ENCODE measurements at places on chromosomes 4 and X.

- no peak for DNase-seq
Observed at GRCh38 chrX:13283950-13284546, 35.8 kb downstream of the ATXN3L start.

DNA sequence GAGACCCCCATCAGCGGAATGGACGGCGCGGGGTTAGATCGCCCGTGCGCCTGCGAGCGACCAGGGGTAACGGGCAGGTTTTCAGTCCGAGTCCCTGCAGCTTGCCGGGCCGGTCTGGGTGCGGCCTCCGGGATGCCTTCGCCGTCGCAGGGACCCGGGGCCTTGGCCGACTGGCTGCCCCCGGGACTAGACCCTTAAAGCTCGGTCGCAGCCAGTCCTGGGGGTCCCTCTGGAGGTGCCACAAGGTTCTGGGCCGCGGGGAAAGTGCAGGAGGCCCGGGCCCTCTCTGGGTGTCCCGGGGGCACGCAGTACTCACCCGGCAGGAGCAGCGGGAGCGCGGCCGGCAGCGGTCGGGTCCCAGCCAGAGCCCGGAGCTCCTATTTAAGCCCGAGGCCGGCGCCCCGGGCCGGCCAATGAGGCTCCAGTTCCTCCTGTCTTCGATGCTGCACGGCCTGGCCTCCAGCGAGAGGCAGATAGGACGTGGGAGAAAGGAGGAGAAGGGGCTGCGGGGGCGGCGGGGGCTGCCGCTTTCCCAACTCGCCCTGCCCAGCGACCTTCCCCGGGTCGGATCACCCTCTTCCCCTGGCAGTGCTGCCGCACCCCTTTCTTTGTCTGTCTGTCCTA, at the start of gene SPON2:
Gene SPON2 (minus strand): TSS at position 356 of the 624 bp plus-strand sequence.
- no peak for DNase-seq

GRCh38 chr4:110963662-110964280, 340.9 kb upstream of the PITX2 start:
- no peak for DNase-seq

- DNase-seq = no peak
Observed at GRCh38 chrX:16142246-16142558, 18.8 kb downstream of the GRPR start.

DNA sequence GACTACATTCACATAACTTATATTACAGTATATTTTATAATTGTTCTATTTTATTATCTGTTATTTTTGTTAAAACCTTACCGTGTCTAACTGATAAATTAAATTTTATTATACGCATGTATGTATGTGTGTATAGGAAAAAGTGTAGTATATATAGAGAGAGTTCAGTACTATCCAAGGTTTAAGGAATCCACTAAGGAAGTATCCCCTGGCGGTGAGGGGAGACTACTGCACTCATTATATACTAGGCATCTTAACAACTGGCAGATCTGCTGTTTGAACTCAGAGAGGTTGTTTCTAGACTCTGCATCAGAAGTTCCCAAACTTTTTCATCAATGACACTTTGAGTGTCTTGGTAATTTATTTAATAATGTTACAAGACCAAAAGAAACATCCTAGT, 70.9 kb downstream of the NDST4 start:
- no peak for DNase-seq

DNA sequence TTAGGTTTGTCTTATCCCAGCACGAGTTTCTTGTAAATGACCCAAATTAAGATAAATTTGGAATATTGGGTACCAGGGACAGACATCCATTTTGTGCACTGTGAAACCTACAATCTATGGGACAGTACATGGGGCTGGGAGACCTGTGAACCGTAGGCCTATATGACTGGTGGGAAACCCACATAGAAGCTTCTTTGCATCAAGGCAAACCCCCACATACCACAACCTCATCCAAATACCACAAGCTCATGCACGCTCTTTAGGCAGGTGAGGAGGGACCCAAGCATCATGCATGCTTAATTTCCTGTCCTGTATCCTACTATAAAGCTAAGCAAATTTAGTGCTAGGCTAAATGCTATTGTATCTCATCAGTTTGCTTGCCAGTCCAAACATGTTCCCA, 47.8 kb downstream of the NIPAL1 start:
- no peak for DNase-seq

DNA sequence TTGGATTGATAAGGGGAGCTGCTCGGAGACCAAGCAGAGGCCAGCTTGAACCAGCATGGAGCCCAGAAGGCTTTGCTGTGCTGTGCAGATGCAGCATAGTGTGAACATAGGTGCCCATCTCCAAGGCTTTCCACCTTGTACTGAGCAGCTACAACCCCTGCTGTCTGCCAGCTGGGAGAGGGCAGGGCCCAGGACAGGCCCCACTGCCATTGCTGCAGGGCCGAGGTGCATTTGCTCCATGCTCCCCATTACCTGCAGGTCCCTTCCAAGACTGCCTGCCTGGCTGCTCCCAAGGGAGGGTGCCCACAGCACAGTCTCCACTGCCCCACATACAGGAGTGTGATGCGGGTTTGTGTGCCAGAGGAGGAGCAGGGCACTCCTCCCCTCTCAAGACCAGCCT, 1016.0 kb upstream of the INTU start:
- DNase-seq = no peak

DNA sequence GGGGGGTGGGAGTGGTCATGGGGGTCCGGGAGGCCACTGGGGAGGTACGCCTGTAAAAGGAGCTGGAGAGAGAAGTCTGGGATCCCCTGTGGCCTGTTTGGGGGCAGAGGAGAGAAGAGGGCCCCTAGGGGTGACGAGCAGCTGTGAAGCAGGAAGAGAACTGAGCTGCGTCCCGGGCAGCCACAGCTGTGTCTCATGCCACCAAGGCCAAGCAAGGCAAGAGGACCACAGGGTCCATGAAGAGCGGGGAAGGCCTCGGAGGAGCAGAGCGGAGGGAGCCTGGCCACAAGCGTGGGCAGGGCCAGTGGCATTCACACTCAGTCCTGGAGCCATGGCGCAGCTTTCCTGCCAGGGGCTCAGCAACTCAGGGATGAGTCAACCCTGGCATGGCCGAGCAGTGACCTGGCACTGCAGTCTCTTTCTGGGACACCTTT, 13.6 kb upstream of the NAT8L start:
- no peak for DNase-seq

DNA sequence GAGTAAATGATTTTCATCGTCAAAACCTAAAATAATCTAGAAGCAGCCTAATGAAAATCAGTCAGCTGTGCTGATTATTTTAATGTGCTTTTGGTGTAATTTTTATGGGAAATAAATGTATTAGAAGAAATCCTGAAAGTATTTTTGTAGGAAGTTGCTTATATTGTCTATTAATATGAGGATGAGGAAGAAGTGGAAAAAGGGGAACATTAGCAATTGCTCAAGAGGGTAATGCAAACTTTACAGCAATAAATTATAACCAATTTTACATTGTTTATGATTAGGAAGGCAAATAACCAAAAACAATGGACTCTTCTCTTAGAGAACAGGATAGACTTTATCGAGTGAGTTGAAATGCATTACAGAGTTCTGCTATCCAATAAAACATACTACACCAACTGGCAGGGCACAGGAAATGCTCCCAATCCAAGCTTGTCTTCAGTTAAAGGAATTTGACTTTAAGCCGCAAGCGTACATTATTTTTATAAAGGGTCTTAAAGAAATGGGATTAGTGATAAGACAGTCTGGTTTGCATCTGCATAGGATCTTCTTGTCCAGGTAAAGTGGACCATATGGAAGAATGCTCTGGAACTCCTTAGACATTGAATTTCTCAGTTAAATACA, 374.8 kb downstream of the PDGFC start:
- DNase-seq = no peak

Measured in activated naive CD8-positive, alpha-beta T cell treated with anti-CD3 and anti-CD28 coated beads, Interleukin-2, amount 50 U/mL, for 16 hours (primary cell).